ENCODE measurements at places on chromosomes 12 and 14.

- no peak for DNase-seq
These were observed 44.4 kb downstream of the JAG2 start for GRCh38 chr14:105123981-105124765.

- no peak for DNase-seq
These were observed 11.2 kb downstream of the ACVR1B start for GRCh38 chr12:51962737-51963136.

GRCh38 chr12:115799610-115800009 is 477.9 kb downstream of the MED13L start:
- DNase-seq: no peak

DNA sequence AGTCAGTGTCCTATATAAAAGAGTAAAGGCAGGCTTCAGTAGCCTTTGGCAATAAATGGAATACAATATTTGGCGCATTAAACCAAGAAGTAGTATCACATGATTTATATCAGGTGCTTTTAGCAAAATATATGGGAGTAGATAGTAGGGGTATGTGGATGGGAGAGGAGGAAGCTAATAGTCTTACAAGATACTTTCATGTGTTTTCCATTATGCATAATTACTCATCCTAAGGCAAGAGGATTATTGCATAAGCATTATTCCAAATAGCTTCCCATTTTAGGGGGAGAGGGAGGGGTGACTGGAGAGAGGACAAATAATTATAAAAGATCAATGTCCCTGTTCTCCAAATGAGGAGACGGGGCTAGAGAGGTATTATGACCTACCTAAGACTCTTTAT is 104.3 kb downstream of the DUSP6 start:
- no peak for DNase-seq

- no peak for DNase-seq
These were observed 69.7 kb downstream of the WASHC3 start for GRCh38 chr12:101992091-101992490.

DNA sequence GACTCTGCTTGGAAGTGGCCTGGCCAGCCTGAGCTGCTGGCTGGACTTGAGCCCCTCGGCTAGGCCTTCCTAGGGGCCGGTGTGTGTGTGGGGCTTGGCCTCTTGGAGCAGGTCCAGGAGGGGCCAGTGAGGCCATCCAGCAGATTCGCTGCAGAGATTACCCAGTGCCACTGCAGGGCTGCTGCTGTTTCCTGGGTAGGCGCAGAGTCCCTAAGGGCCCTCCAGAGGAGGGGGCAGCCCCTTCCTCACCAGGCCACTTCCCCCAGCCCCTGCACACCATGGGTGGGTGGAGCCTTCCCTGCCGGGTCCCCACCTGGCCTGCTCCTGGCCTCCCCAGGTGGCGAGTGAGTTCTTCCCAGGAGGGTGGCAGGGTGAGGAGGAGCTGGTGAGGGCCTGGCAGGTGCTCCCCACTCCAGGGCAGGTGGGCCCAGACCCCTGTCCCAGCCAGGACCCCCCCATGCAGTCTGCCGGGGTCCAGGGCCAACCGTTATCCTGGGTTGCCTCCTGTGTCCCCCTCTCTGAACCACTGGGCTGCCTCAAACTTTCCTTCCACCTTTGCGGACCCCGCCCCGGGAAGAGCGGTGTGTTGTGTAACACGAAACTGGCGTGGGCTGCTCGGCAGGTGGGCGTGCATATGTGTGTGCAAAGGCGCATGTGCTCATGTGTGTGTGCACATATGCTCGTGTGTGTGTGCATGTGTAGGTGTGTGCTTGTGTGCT is 25.1 kb downstream of the ASPG start:
- DNase-seq: no peak

DNA sequence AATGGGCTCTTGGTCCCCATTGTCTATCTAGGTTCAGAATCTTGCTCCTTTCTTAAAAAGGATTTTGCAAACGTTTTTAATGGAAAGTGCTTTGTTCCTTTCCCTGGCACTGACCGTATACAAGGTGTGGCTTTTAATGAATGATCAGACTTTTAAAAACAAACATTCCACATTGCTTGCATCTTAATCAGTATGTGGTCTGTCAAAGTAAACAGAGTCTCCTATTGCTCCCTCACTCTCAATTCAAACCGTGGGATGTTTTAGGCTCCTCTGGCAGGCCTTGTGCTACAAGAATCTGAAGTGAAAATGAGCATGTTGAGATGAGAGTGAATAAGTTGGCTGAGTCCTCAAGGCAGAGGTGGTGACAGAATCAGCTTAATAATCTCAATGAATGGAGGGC is 107.0 kb downstream of the VRK1 start:
- DNase-seq: no peak

DNA sequence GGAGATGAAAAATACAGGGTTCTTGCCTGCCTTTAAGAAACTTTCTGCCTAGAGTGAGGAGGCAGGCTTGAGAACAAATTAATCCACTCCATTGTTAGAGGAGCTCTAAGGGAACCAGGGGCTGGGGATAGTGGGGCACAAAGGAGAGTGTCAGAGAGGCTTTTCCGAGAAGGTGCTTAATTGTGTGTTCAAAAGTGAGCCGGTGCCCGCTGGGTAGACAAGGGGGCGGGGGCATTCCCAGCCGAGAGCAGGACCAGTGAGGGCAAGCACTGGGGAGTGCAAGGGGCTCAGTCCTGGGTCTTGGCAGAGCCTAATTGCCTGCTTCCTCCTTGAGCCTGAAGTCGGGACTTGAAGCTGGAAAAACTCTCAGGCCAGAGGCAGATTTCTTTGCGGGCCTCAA is 377.4 kb downstream of the ETNK1 start:
- no peak for DNase-seq

GRCh38 chr12:28807535-28807934 is 341.5 kb upstream of the FAR2 start:
- no peak for DNase-seq

DNA sequence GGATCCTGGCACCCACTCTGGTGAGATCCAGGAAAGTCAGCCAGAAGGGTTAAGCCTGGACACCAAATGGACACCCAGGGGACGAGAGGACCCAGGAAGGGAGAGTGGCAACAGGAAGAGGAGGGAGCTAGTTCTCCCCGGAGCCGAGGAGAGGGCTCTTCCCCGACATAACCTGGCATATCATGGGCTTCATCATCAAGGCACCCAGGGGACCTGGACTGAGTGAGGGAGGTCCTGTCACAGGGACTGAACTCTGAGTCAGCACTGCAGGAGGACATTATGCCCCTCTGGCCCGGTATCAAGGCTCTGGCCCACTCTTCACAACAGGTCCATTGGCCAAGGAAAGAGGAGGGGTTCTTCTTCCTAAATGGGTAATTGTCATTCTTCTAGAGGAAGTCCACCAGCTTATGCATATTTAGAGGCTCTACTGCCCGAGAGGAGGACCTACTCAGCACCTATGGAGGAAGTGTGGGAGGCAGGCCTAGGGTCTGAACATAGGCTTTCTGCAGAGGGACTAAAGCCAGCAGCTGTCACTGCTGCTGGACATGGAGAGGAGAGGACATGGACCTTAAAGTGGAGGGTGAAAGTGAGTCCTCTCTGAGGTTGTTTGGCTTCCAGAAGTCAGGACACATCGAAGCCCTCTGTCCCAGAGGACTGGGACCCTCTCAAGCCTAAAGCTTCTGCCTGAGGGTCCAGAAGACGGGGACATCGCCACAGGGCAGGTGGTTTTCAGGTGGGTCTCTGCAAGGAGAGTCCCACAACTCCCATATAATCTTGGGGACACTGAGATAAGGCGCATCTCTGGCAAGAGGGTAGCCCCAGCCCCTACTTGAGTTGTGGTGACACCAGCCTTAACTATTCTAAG is 18.6 kb downstream of the ISCA2 start:
- DNase-seq: no peak

GRCh38 chr12:94990222-94990621 is 13.3 kb downstream of the NDUFA12 start:
- DNase-seq: no peak

- DNase-seq: peak; percentile 30
These were observed at the start of gene ACRBP for GRCh38 chr12:6647083-6647604. ACRBP (minus strand) TSS chr12:6647432; CDS start chr12:6647366, 66 bp downstream.

DNA sequence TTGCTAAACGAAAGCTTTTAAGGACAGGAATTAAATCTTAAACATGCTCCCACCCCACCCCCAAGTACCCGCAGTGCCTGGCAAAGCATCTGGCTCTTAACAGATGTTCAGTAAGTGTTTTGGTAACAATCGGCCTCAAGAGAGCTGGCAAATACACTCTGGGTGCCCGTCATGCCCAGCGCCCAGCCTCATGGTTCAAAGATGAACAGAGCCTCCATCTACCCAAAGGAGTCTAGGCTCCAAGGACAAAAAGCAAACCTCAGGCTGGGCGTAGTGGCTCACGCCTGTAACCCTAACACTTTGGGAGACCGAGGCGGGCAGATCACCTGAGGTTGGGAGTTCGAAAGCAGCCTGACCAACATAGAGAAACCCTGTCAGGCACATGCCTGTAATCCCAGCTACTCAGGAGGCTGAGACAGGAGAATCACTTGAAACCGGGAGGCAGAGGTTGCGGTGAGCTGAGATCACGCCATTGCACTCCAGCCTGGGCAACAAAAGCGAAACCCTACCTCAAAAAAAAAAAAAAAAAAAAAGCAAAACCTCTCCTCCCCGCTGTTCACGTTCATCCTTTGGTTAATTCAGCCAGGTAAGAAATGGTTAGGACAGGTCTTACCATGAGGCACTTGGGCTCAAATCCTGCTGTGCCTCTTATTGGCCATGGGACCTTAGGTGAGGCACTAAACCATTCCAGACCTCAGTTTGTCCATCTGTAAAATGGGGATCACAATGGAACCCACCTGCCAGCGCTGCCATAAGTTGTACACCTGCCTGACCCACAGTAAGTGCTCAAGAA is 151.3 kb downstream of the BCL11B start:
- DNase-seq: no peak

GRCh38 chr12:92141591-92142121 is 4.0 kb downstream of the BTG1 start:
- DNase-seq: no peak

DNA sequence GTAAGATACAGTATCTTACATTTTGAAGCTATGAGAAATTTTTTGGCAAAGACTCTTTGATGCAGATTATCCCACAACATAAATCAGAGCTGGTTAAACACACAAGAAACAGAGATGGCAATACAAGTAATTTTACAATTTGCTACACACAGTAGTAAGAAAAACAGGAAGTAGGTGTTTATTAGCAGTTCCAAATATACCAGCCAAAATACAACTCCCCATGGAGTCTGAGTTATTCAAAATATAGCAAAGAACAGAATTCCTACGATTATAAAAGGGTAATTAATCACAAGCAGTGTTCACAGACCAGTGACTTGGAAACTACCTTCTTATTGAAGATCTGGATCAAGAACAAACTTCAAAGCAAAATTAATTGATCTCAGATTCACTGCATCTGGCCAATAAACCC is 83.9 kb downstream of the BMP4 start:
- DNase-seq: no peak

DNA sequence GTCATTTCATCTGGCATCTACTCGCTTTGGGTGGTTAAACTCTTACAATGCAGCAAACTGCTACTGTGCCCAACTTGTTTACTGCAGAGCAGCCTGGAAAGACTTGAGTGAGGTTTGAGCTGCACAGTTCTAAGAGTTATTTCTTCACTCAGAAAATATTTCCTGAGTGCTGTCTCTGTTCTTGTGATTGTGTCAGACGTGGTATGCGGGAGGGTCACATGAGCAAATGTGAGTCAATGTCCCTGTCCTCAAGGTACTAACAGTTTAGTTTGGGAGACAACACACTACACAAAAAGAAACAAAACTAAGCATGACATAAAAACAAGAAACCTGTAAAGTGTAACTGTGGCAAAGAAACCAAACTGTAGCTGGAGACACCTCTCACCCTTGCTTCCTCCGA is 32.4 kb downstream of the FLVCR2 start:
- DNase-seq: no peak

GRCh38 chr12:14416658-14417057 is 51.2 kb downstream of the ATF7IP start:
- DNase-seq: no peak

Measured in anterior cingulate cortex (tissue), 58 donors.